ENCODE measurements at places on chromosomes 16 and 17. TPM values are rescaled to one million over a fixed set of nuclear protein-coding genes. Genes with fewer than 3 reads are reported as not detected.

The G6PC1 gene
- not detected for total RNA-seq

The MT1E gene
- 179 TPM for total RNA-seq

The ZNF750 gene
- not detected for total RNA-seq

The ZNF19 gene
- total RNA-seq, result 4.0 TPM

The KRTAP4-1 gene
- not detected for total RNA-seq

Measured in esophagus muscularis mucosa (tissue), 4 donors.